ENCODE measurements at places on chromosomes 6 and 20. TPM values are rescaled to one million over a fixed set of nuclear protein-coding genes. Genes with fewer than 3 reads are reported as not detected.
A peak's percentile ranks its signal among the peaks of the same experiment; 100 is the strongest.

DNA sequence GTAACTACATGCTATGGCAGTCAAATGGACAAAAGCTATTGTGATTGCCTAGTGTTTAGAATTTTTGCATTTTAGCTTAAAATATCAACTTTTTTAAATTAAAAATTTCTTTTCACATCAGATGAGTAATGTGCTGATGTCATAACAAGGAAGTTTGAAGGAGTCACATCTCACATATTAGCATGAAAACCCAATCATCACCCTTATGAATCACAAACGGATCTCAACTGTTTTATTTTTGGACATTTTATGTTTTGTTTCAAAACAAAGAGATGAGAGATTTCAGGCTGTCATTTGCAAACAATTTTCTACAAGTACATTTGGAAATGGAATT is 53.6 kb upstream of the TRERF1 start:
- no peaks in the 10 kb centered on the region for H3K36me3 ChIP-seq
- DNase-seq: no peak
- no peak overlapping the region for H3K27ac ChIP-seq
- no peak overlapping the region for H3K4me3 ChIP-seq
- H3K27me3 ChIP-seq: no peaks in the 10 kb centered on the region

GRM4 gene
- total RNA-seq: 1.1 TPM

DNA sequence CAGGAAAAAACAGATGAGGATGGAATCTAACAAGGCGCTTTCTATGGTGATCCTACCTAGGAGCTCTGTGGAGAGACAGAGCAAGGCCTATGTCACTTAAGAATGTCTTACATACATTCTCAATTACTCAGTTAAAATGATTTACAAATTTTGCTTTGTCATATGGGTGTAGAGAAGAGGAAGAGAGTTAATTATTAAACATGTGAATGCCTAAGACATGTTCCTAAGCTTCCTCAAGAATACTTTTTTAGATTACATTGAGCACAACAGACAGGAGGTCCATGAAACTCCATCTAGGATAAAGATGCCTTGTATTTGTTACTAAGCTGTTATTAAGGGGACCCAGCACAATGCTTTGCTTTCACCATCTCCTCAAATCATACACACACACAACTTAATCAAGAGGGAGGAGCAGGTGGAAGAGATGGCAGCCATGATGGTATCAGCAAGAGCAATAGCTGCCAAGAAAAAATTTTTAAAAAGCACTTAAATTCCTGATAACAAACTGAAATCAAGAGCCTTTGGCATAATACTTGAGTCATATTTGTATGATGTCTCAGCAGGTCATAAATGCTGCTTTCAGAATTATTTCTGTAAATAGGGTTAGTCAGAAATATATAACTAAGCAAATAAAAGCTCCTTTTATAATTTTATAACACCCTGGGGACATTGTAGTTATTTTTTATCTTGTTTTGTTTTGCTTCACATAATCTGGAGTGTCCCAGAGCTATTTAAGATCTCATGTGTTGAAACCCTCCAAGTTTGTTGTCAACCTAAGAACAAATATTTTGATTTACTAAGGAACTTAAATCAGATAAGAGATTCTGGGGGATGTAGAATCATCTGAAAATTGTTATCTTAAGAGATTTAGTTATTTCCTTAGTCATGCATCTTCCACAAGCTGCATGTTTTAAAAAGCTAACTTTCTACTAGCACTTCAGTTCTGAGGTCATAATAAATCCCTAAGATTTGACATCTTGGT is 70.0 kb upstream of the CD2AP start:
- H3K27me3 ChIP-seq: no peaks in the 10 kb centered on the region
- H3K4me1 ChIP-seq: no peaks in the 10 kb centered on the region
- no peaks in the 10 kb centered on the region for H3K36me3 ChIP-seq
- no peak overlapping the region for H3K4me3 ChIP-seq
- DNase-seq: no peak

GRCh38 chr6:81865712-81866111 is 113.2 kb upstream of the TENT5A start:
- no peaks in the 10 kb centered on the region for H3K4me1 ChIP-seq
- H3K27ac ChIP-seq: no peak overlapping the region
- H3K4me3 ChIP-seq: no peak overlapping the region
- no peaks in the 10 kb centered on the region for H3K27me3 ChIP-seq
- H3K36me3 ChIP-seq: no peaks in the 10 kb centered on the region

KCNS1 gene
- total RNA-seq: 0.04 TPM

TPX2 gene
- total RNA-seq: 21.9 TPM

ADGRB3 gene
- 1.5 TPM for total RNA-seq

GRCh38 chr6:14135893-14136539 is 18.4 kb downstream of the CD83 start:
- peaks cover 3% of the 10 kb centered on the region for H3K4me1 ChIP-seq
- H3K27me3 ChIP-seq: no peaks in the 10 kb centered on the region
- H3K4me3 ChIP-seq: no peak overlapping the region
- no peak overlapping the region for H3K27ac ChIP-seq
- H3K36me3 ChIP-seq: peaks cover 22% of the 10 kb centered on the region
- no peak for DNase-seq

GLYATL3 gene
- total RNA-seq: not detected

GRCh38 chr6:116465246-116465645 is 4.1 kb downstream of the CALHM6 start:
- H3K4me3 ChIP-seq: no peak overlapping the region
- DNase-seq: peak; percentile 82
- H3K27me3 ChIP-seq: peaks cover 11% of the 10 kb centered on the region
- no peaks in the 10 kb centered on the region for H3K36me3 ChIP-seq
- peak overlapping the region; percentile 54 for H3K27ac ChIP-seq
- H3K4me1 ChIP-seq: peaks cover 9% of the 10 kb centered on the region

DNA sequence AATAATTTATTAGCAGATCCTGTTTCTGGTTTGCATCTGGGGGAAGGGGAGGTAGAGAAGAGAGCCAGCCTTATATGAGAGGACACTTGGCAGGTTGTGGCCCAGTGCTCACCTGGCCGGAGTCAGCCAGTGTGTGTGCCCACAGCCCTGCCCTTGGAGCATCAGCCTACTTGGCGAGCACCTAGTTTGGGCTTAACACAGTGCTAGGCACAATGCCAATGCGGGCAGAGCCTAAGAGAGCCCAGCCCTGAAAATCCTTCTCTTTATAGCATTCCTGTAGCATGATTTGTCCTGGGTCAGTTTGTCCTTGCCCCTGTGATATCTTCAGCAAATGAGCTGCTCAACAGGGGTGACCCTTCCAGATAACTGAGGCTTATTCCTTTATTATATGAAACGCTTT is 73.0 kb downstream of the SLX4IP start:
- no peaks in the 10 kb centered on the region for H3K36me3 ChIP-seq
- no peak overlapping the region for H3K4me3 ChIP-seq
- peak overlapping the region; percentile 71 for H3K27ac ChIP-seq
- DNase-seq: no peak
- H3K4me1 ChIP-seq: peaks cover 38% of the 10 kb centered on the region

GRCh38 chr20:45153752-45154151 is 20.9 kb upstream of the PI3 start:
- H3K27me3 ChIP-seq: no peaks in the 10 kb centered on the region
- no peak overlapping the region for H3K4me3 ChIP-seq

NDUFAF4 gene
- total RNA-seq: 30.0 TPM

- no peaks in the 10 kb centered on the region for H3K4me1 ChIP-seq
- DNase-seq: peak; percentile 67
- H3K27me3 ChIP-seq: no peaks in the 10 kb centered on the region
- no peak overlapping the region for H3K4me3 ChIP-seq
- H3K27ac ChIP-seq: no peak overlapping the region
These were observed 1192.4 kb upstream of the CITED2 start for GRCh38 chr6:140566781-140567277.

DNA sequence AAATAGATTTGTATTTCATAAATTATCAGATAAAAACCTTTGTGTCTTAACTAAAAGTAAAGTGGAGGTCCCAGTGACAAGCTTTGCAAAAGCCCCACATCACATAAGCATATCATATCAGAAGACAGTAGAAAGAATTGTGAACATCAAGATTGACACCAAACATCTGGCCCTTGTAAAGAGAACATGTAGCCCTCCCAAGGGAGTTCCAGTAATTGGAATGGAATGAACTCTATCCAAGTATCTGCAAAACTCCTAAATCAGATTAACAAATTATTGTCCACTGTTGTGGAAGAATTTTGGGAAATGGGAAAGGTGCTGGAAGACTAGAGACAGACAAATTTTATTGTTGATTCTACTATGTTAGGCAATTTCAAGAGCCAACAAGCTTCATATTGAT is 268.8 kb downstream of the KCNQ5 start:
- no peaks in the 10 kb centered on the region for H3K36me3 ChIP-seq
- DNase-seq: no peak
- H3K4me1 ChIP-seq: no peaks in the 10 kb centered on the region
- no peak overlapping the region for H3K27ac ChIP-seq
- H3K4me3 ChIP-seq: no peak overlapping the region
- no peaks in the 10 kb centered on the region for H3K27me3 ChIP-seq

COL11A2 gene
- 172 TPM for total RNA-seq

DNA sequence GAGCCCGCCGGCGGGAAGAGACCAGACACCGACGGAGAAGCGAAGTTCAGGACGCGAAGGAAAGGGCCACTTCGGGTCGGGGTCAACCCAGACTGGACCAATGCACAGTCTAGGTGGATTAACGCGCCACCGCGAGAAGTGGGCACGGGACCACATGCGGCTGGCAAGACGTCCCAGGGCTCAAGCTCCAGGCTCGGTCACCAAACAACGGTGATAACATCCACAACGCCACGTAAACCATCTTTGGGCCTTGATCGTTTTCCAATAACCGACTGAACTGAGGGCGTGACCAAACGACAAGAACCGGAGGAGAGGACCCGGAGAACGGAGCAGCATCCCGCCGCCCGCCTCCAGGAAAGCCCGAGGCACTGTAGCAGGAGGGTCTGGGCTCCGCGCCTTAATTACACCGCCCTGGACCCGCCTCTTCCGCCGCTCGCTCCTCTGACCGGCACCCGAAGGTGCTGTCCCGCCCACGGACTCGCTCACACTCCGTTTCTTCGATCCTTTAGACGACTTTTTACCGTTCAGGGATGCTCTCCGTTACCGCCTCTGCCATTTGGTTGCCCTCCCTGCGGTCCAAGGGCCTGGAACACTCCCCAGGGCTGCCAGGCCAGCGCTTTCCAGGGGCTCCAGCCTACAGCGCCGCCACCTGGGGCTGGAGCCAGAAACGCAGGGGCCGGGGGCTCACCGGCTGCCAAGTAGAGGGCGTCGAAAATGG is 44.1 kb downstream of the DPPA5 start:
- no peaks in the 10 kb centered on the region for H3K36me3 ChIP-seq
- peak overlapping the region; percentile 58 for H3K4me3 ChIP-seq
- DNase-seq: peak; percentile 84

ASF1A gene
- total RNA-seq: 18.9 TPM

TFAP2D gene
- not detected for total RNA-seq

DEFB124 gene
- 0.62 TPM for total RNA-seq

GRCh38 chr6:113871975-113872374 is 14.8 kb downstream of the MARCKS start:
- H3K4me3 ChIP-seq: no peak overlapping the region
- no peaks in the 10 kb centered on the region for H3K36me3 ChIP-seq
- no peak for DNase-seq
- no peaks in the 10 kb centered on the region for H3K27me3 ChIP-seq
- H3K27ac ChIP-seq: no peak overlapping the region

DNA sequence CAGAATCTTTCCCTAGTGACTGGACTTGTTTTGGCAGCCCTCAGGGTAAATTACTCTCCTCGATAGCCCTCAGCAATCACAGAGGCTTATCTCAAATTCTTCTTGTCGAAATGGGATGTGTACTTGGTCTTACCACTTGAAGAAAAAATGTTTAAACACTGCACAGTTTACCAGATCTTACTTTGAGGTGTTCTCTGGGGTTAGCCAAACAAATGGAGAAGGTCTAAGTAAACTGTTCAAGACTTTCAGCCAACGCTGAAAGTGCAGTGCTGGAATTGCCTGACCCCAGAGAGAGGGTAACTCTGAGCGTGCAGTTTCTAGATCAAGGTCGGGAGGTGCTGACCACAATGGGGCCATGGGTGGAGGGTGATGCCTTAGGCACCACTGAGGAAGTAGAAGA is 39.2 kb downstream of the MYLIP start:
- no peak for DNase-seq
- no peaks in the 10 kb centered on the region for H3K4me1 ChIP-seq
- H3K27ac ChIP-seq: no peak overlapping the region
- no peaks in the 10 kb centered on the region for H3K36me3 ChIP-seq
- no peaks in the 10 kb centered on the region for H3K27me3 ChIP-seq

Data from muscle of leg (tissue), 16 donors.